Right cardiac atrium (tissue), 5 donors: ENCODE measurements at places on chromosomes 13 and 19.

DNA sequence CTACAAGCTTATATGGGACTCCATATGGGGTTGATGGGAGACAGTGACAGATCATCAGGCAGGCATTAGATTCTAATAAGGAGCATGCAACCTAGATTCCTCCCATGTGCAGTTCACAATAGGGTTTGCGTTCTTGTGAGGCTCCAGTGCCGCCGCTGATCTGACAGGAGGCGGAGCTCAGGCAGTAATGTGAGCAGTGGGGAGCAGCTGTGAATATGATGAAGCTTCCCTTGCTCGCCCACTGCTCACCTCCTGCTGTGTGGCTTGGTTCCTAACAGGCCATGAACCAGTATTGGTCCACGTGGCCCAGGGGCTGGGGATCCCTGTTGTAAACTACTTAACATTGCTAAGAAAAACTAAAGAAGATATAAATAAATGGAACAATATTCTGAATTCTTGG, 378.4 kb downstream of the KCNRG start:
- no peak for DNase-seq

- peak; percentile 54 for DNase-seq
Observed at GRCh38 chr19:4712771-4713170, 10.9 kb downstream of the DPP9 start.

DNA sequence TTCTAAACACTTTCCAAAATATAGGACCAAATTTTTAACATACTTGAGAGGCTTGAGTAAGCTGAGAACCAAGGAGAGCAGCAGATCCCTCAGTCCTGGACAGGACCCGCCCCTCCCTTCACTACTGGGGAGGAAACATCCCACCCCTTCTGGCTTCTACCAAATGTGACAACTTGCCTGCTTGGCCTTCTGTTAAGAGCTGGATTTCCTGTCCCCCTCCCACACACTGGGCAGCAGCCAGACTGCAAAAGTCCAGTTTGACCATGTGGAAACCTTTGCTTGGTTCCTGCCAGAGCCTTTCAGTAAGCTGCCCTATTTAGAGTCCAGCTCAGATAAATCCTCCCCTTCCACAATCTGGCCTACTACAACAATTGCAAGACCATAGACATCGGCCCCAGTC, 84.3 kb downstream of the FGF14 start:
- DNase-seq: peak; percentile 94

- no peak for DNase-seq
Observed at GRCh38 chr19:35853038-35853756, 893 bp upstream of the NPHS1 start.

- no peak for DNase-seq
Observed at GRCh38 chr13:98335721-98336120, 158.7 kb upstream of the RNF113B start.

DNA sequence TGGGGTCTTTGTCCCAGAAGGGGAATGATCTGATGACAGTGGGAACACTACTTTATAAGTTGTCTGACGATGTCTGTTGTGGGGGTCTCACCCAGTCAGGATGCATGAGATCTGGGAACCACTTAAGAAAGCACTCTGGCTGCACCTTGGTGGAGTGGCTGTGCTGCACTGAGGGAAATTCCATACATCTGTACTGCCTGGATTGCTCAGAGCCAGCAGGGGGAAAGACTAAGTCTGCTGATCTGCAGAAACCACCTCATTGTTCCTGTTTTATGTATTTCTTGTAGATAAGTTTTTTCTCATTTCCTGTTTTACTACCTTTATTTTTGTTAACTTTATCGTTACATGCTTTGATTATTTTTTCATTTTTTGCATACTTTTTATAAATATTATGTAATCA, 27.3 kb downstream of the ZNF430 start:
- DNase-seq: no peak

DNA sequence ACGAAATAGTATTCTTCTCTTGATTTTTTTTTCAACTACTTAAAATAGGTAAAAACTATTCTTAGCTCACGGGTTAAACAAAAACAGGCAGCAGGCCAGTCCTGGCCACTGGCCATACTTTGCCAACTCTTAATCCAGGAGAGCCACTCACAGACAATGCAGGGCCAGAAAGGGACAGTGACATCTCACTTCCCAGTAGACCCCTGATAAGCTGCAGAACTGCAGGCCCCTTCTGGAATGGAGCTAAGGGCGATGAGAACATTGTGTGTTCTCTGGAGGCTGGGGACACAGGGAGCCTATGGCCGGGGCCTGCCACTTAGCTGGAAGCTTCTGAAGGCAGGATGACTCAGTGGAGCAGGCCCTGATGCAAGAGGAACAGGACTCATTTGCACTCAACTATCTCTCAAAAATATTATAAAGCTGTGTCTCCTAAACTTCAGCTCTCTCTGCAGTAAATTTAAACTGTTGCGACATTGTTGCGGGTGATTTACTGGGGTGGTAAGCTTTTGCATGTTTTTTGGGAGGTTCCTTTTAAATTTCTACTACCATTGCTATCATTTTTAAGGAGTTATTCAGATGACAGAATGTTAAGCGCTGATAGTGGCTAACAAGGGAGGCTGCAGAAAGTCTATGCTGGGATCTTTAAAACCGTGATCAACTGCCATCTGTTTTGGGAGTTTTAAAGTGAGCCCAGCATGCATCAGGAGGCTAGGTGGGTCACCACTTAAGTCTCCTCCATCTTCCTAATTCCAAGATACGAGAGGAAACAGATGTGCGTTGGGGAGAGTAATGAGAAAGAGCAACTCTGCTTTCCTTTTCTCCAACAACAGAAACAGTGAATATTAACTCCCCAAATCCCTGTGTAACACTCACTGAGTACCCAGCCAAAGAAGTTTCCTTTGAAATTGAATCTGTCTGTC, 33.2 kb upstream of the KATNAL1 start:
- DNase-seq: peak; percentile 83

DNA sequence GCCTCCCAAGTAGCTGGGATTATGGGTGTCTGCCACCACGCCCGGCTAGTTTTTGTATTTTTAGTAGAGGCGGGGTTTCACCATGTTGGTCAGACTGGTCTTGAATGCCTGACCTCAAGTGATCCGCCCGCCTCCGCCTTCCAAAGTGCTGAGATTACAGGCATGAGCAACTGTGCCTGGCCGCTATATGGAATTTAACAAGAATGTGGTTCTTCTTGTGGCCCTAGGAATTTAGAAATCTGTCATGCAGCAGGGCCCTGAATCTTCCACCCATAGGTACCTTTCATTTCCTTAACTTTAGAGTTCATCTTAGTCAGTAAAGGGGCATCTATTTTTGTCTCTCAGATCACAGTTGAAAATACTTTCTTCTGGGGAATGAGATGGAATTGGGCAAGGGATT, 25.6 kb upstream of the NDFIP2 start:
- no peak for DNase-seq

DNA sequence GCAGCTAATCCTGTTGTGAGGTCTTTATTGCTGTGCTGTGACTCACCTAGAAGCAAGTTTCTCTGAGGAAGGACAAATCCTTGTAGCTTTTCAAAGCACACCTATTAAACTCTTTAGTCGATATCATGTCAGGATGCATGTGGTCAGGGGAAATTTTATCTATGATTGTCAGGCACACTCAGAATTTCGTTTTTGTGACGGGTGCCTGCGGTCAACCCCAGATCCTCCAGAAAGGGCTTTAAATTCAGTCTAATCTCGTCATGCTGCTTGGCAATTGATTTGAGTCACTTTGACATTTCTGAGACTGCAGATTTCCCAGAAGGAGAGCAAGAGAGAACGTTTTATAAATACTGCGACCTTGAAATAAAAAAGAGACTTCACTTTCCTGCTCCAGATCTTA, 316.9 kb downstream of the FGF9 start:
- DNase-seq: no peak

GRCh38 chr13:41974262-41974900, 13.5 kb upstream of the VWA8 start:
- no peak for DNase-seq
